ENCODE measurements at places on chromosomes 2 and 18. TPM values are rescaled to one million over a fixed set of nuclear protein-coding genes. Genes with fewer than 3 reads are reported as not detected.

GRCh38 chr18:30527226-30527625 is 515.3 kb downstream of the DSC3 start:
- no peak for DNase-seq

- DNase-seq, result no peak
Observed at GRCh38 chr2:102070058-102070642, 72.4 kb upstream of the IL1R1 start.

DNA sequence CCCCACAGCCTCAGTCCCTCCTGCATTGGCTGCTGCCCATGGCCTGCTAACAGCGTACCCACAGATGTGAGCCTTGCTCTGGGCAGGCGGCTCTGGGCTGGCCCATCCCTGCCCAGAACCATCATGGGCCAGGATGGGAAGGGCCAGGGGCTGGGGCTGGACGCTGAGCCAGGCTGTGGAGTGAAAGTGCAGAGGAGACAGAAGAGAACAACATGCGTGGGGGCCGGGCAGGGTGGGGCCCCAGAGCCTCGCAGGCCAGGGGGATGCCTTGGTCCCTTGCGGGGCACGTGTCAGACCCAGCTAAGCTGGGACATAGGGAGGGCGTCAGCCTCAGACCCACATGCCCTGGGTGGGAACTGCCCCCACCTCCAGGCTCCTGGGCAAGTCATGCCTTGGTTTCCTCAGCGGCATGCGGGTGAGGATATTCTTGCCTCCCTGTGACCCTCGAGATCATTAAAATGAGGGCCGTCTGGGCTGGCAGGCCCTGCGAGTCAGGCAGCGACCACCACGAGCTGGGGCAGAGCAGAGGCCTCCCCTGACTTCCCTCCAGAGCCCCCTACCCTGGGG is 27.3 kb downstream of the GPC1 start:
- no peak for DNase-seq

GRCh38 chr2:67689651-67690050 is 292.5 kb downstream of the ETAA1 start:
- DNase-seq, result no peak

GRCh38 chr2:30394096-30394495 is 53.0 kb upstream of the LCLAT1 start:
- no peak for DNase-seq

GRCh38 chr2:127620866-127621265 is 25.1 kb upstream of the GPR17 start:
- DNase-seq, result no peak

GRCh38 chr2:44766220-44766619 is 175.3 kb upstream of the SIX3 start:
- DNase-seq, result no peak

GRCh38 chr18:58183226-58183625 is 139.2 kb downstream of the NEDD4L start:
- DNase-seq, result no peak

- DNase-seq, result no peak
Observed at GRCh38 chr2:130339885-130340745, 2.6 kb upstream of the IMP4 start.

DNA sequence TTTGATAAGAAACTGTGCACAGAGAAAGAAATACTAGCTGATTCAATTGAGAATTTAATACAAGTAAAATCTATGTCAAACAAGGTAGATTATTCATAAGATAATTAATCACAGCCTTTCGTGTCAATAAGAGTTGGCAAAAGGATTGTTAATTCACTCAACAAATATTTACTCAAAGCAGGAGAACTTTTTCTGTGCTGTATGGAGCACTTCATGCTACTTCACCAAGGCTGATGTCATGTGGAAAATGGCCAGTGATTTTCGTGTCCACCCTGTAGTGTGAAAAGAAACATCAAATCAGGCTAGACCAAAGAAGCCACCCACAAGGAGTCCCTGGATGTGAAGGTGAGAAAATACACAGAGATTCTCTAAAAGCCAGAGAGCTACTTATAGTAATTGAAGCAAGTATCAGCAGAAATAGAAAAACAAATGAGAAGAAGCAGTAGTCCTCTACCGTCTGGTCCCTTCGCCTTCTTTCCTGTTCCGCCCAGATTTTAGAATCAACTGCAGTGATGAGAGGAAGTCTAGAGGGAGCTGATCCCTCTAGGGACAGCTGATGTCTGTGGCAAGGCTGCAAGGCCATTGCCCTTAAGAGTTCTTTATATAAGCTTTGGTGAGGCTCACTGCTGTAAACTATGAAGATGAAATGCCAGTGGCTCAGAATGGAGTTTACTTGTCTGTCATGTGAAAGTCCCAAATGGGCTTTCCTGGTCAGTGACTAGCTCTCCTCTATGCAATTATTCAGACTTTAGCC is 201.3 kb upstream of the APCDD1 start:
- no peak for DNase-seq

GRCh38 chr2:227340106-227340505 is 15.1 kb downstream of the MFF start:
- no peak for DNase-seq

GRCh38 chr2:169002161-169002738 is 28.9 kb downstream of the ABCB11 start:
- DNase-seq, result no peak

- DNase-seq, result no peak
Observed at GRCh38 chr2:176129813-176130146, 275 bp downstream of the HOXD8 start.

- no peak for DNase-seq
Observed at GRCh38 chr2:464562-465309, 176.8 kb upstream of the ALKAL2 start.

DNA sequence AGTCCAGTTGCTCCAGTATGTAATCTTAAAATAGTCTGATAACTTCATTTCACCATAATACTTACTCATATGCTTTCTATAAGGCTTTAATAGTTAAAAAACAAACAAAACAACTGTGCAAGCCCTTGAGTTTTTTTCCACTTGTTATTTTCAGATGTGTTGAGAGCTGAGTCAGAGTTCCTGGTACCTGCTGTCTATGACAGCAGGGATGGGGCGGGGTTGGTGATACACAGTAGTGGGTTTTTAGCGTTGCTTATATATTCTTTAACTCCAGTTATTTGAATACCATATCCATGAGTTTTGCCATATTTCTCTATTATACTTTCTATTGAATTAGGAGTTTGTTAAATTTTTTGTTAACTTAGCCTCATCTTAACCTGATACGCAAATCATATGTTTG is 5.0 kb downstream of the NAPG start:
- DNase-seq, result no peak

- no peak for DNase-seq
Observed at GRCh38 chr18:159037-159652, 788 bp downstream of the USP14 start.

GRCh38 chr18:63198868-63199742 is 120.5 kb downstream of the BCL2 start:
- DNase-seq, result no peak

DNA sequence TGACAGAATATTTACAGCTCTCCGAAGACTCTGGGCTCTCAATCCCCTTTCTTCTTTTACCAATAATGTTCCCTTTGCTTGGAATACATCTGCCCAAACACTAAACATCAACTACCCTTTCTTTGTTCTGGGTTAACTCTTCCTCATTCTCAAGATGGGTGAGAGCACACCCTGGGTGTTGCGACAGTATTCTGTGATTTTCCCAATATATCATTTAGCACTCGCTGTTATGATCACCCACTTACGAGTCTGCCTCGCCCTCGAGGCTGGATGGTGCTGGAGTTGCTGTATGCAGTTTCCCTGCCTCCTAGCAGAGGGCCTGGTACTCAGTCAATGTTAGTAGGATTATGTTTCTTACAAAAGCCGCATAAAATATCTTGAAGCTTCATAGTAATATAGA is 93.2 kb downstream of the SOCS6 start:
- no peak for DNase-seq

DNA sequence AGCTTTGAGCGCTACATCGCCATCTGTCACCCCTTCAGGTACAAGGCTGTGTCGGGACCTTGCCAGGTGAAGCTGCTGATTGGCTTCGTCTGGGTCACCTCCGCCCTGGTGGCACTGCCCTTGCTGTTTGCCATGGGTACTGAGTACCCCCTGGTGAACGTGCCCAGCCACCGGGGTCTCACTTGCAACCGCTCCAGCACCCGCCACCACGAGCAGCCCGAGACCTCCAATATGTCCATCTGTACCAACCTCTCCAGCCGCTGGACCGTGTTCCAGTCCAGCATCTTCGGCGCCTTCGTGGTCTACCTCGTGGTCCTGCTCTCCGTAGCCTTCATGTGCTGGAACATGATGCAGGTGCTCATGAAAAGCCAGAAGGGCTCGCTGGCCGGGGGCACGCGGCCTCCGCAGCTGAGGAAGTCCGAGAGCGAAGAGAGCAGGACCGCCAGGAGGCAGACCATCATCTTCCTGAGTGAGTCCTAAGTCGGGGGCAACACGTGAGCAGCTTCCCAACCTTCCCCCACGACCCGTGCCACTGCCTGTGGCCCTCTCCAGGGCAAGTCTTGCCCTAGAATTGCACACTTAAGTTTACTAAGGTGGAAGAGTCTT is 928 bp downstream of the GPR39 start:
- no peak for DNase-seq

DNA sequence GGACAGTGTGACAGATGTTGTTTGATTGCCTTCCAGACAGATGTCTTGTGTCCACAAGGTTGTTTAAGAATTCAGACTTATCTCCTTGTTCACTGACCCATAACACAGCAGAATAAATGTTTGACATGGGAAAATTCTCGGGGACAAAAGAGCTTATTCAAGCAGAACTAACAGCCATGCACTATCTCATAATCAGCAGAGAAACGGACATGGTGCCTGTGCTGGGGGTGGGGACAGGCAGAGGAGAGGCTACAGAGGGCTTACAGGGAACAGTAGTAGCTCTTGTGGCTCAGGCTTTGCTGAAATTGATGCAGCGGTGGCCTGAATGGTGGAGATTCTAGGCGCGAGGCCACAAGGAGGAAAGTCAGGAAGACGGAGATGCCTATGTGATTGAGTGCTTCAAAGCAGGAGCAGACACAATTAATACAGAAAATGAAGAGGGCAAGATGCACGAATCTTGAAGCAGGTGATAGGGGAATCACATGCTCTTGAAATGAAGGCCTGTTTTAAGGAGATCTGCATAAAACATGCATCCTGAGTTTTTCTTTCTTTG is 62.0 kb upstream of the CAB39 start:
- DNase-seq, result no peak

- DNase-seq, result no peak
Observed at GRCh38 chr18:10424585-10425307, 29.7 kb upstream of the APCDD1 start.

- DNase-seq, result no peak
Observed at GRCh38 chr2:109255654-109256053, 126.6 kb downstream of the SH3RF3 start.

- no peak for DNase-seq
Observed at GRCh38 chr2:118014492-118014824, 588 bp upstream of the CCDC93 start.

GRCh38 chr2:136693966-136694365 is 71.4 kb upstream of the THSD7B start:
- DNase-seq, result no peak

CCT7 gene
- 93.1 TPM for total RNA-seq

BCL11A gene
- total RNA-seq, result 2.6 TPM

DCDC2C gene
- total RNA-seq, result not detected

SPP2 gene
- not detected for total RNA-seq

CDH2 gene
- not detected for total RNA-seq

RAPGEF4 gene
- total RNA-seq, result 1.4 TPM

CFAP210 gene
- total RNA-seq, result 1.4 TPM

MROH2A gene
- not detected for total RNA-seq

WDSUB1 gene
- total RNA-seq, result 4.6 TPM

KCNE4 gene
- total RNA-seq, result not detected

CBLN2 gene
- not detected for total RNA-seq

HOXD9 gene
- total RNA-seq, result not detected

CD207 gene
- total RNA-seq, result not detected
